Left cardiac atrium (tissue), 4 donors: ENCODE measurements at places on chromosomes 13 and 19.

- DNase-seq = peak; percentile 40
These were observed 3.1 kb downstream of the FGF9 start for GRCh38 chr13:21673789-21674489.

GRCh38 chr13:63460462-63461090, 2044.9 kb upstream of the PCDH20 start:
- no peak for DNase-seq

GRCh38 chr13:72121466-72121865, 254.5 kb upstream of the DACH1 start:
- DNase-seq = no peak

- DNase-seq = no peak
These were observed 538 bp downstream of the ZNF428 start for GRCh38 chr19:43618921-43619261.

DNA sequence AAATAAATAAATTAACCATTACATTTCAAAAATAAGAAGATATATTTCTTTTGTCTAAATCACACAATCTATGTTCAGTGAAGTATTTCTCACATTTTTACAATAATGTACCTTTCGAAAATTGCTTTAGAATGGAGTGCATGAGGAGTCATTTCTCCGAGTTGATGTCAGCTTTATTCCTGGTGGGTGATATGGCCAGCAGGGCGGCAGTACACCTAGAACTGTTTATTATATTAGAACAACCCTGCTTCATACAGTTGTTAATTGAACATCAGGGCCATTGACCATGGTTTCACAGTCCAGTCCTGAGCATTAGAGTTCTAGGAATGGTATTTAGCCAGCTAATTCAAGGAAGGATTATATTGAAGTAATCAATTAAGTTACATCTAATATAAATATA, 696.3 kb upstream of the SLC10A2 start:
- DNase-seq = no peak

DNA sequence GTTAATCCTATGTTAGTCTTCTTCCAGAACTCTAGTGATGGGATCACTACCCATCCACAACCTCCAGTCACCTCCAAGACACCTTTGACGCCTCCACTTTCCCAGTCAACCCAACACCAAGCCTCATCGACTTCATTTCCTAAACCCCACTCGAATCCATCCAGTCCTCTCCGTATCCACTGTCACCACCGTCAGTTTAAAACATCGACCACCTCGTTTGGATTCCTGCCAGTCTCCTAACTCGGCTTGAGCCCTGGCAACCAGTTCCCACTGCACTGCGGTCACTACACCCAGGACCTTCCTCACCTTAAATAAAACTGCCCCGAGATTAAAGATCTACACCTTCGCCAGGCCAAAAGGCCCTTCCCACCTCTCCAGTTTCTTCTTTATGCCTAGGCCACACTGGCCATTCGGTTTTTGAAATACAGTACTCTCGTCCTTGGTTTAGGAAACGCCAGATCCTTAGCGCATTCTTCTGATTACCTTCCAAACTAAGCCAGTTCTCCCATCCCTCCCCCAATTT, 1.2 kb downstream of the MTIF3 start:
- no peak for DNase-seq

- DNase-seq = no peak
These were observed 23.3 kb upstream of the KCTD4 start for GRCh38 chr13:45224176-45224575.
